ENCODE measurements at places on chromosomes 3 and 15. TPM values are rescaled to one million over a fixed set of nuclear protein-coding genes. Genes with fewer than 3 reads are reported as not detected.

DNA sequence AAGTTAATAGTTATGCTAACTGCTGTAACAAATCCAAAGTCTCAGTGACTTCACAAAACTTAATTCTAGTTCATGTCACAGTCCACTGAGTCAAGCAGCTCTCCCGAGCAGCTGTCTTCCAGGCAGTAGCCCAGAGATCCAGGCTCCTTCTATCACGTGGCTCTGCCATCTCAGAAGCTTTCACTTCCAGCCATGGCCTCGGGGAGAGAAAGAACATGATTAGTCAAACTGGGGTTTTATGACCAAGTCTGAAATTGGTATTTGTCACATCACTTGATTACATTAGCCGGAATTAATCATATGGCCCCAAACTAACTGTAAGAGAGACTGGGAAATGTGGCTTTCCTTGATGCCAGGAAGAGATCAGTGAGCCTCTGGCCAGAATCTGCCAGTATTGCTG, 70.2 kb upstream of the DGKG start:
- DNase-seq, result peak; percentile 78

DNA sequence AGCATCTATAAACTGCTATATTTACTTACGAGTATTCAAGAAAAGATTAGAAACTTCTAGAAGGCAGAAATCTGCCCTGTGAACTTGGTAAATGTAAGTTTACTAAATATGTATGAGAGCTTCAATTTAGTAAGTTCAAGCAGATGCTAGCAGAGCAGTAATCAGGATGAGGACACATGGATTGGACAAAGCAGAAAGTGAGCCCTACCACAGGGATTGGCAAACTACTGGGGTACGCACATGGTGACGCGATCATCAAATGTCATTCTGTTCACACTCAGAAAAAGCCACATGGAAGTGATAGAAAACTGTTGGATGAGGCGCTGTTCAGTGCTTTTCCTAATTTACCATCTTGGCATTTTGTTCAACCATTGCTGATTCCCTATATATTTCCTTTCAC, 360.2 kb upstream of the ZNF385D start:
- no peak for DNase-seq

- no peak for DNase-seq
These were observed 98.0 kb upstream of the SLC25A36 start for GRCh38 chr3:140843656-140844055.

DNA sequence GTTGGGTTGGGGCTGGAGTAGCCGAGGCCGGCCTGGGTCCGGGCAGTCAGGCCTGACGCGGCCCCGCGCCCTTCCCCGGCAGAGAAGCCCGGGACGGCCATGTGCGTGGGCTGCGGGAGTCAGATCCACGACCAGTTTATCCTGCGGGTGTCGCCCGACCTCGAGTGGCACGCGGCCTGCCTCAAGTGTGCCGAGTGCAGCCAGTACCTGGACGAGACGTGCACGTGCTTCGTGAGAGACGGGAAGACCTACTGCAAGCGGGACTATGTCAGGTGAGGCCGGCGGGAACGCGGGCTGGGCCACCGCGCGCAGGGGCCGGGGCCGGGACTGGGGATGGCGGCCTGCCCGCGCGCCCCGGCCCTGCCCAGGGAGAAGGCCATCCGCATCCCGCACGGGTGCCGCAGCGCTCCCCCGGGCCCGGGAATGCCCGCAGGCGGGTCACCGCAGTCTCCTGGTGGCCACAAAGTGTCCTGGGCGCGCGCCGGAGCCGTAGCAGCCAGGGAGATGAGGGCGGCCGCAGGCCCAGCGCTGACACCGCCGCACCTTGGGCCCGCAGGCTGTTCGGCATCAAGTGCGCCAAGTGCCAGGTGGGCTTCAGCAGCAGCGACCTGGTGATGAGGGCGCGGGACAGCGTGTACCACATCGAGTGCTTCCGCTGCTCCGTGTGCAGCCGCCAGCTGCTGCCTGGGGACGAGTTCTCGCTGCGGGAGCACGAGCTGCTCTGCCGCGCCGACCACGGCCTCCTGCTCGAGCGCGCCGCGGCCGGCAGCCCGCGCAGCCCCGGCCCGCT, 1.3 kb downstream of the ISL2 start:
- no peak for DNase-seq

GRCh38 chr3:42080453-42080872, 10.7 kb upstream of the TRAK1 start:
- DNase-seq, result peak; percentile 49

- DNase-seq, result no peak
These were observed 37.5 kb upstream of the CLRN1 start for GRCh38 chr3:151009981-151010380.

DNA sequence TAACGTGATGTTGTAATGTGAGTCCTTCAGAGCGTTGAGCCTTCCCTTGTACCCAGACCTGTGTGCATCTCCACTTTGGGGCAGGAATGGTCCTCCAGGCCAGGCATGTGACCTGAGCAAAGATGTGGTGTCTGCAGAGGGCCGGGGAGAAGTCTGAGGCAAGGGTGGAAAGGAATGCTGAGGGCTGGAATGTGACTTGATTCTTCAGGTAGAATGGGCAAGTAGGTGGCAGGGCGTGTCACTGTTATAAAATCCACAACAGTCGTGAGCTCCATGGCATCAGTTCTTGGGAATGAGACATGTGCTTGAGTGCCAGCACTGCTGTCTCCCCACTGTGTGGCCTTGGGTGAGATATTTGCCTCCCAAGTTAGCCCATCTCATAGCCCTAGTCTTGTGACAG, 24.0 kb upstream of the BSN start:
- DNase-seq, result peak; percentile 45

DNA sequence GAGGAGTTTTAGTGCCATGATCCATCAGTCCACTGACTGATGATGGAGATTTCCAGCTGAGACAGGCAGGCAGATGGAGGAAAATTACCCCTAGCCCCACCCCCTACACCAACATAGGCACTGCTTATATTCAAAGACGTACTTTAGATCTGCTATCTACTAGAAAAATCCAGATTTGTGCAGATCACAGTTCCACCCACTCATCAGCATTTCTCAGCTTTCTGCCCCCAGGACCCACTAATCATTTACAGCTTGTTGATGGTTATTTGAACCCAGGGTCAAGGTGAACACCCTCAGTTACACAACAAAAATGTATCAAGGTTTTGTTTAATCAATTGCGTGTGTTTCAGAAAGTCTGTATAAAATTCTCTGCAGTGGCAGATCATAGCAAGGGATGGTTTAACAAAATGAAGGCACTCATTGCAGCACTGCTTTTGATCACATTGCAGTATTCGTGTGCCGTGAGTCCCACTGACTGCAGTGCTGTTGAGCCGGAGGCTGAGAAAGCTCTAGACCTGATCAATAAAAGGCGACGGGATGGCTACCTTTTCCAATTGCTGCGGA, at the start of gene HRG:
HRG (plus strand) TSS at position 390 of the 564 bp plus-strand sequence; CDS start at position 408, 18 bp downstream.
- no peak for DNase-seq

DNA sequence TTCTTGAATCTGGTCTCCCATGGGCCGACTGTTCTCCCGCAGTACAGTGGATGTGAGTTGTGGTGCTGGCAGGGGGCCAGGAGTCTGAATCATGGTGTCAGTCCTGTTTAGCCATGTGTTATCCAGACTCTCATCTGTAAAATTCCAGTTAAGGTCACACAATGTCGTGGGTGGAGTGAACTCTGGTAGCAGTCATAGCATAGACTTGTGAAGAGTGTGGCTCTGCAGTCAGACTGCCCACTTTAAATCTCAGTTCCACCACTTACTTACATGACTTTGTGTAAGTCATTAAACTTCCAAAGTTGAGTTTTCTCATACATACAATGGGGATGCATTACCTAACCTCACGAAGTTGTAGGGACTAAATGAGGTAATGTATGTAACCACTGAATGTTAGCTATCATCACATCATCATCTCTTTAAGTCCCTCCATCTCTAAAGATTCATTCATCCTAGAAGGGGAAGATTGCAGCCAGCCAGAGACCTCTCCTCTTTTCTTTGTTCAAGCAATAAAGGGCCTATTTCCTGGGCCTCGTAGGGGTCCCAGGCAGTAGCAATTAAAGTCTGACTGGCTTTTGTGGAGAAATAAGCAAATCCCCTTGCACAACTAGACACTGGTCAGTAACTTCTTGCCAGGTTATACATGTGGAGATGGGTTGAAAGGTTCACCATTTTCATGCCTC, 93.9 kb downstream of the PCCB start:
- peak; percentile 56 for DNase-seq

DNA sequence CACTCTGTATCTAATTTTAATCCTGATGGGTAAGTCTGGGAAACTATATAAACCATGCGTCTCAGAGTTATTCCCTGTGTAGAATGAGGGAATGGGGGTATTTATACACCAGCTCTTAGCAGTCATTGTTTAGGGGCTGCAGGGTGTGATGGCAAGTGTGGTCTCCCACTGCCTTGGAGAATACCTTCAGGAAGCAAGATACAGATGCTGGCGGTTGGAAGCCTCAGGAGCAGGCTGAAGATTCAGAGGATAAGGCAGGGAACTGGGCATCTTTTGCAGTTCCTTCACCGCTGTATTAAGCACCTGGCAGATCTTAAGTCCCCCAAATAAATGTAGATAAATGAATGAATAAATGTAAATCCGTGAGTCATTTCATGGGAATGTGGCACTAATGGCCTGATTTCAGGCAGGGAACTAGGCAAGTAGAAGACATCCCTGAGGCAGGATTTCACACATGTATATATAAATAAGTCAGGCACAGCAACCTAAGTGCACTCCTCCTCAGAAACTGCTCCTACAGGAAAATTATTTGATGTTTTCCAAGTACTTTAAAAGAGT, 209.2 kb upstream of the GADL1 start:
- DNase-seq, result no peak

DNA sequence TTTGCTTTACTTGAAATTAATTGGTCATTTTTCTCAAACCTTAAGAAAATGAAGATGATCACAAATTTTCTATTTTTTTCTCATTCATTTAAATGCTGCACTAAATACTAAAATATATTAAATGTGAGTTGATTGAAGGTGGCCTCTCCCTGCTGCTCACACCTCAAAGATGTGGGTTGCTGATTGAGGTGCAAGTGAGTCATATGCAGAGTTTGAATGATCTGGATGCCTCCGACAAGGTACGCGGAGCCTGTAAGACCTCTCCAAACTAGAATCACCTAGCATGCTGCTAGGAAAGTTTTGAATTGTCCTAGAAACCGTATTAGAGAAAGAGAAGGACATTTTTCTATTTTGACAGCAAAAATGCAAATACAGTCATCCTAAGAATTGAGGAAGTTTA, 211.3 kb upstream of the FEZF2 start:
- DNase-seq, result no peak

DNA sequence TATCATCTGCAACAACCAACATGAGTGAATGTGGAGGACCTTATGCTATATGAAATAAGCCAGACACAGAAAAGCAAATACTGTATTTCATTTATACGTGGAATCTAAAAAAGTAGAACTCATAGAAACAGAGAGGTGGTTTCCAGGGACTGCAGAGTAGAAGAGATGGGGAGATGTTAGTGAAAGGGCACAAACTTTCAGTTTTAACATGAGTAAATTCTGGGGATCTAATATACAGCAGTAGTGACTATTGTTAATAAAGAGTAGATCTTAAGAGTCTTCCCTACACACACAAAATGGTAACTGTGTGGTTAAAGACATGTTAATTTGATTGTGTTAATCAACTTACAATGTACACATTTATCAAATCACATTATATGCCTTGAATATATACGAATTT, 20.9 kb upstream of the MELTF start:
- DNase-seq, result no peak

- no peak for DNase-seq
These were observed 95.4 kb downstream of the PLOD2 start for GRCh38 chr3:146065573-146066006.

DNA sequence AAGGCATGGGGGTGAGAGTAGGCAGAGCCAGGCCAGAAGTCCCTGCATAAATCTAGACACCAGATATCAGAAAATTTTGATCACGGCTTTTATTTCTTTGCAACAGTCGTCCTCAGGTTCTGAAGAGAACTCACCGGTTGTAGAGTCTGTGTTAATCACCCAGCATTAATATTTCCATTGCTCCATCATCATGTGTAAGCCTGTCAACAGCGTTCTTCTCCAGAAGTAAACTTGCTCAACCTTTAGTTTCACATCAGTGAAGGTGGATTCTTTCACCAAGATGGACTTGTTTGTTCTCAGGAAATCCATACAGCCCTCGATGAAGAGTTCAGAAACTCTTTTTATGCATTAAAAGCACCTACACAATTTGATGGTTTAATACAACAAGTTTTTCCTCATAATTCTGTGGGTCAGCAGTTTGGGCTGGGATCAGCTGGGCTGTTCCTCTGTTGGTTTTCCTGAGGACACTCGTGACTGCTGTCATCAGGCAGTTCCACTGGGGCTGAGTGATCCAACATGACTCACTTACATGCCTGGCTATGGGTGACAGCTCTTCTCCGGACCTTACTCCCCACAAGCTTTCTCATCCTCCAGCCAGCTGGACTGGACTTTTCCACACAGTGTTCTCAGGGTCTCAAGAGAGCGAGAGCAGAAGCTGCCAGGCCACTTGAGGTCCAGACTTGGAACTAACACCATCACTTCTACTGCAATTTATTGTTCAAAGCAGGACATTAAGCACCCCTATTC, 303.4 kb downstream of the ZNF621 start:
- peak; percentile 82 for DNase-seq

DNA sequence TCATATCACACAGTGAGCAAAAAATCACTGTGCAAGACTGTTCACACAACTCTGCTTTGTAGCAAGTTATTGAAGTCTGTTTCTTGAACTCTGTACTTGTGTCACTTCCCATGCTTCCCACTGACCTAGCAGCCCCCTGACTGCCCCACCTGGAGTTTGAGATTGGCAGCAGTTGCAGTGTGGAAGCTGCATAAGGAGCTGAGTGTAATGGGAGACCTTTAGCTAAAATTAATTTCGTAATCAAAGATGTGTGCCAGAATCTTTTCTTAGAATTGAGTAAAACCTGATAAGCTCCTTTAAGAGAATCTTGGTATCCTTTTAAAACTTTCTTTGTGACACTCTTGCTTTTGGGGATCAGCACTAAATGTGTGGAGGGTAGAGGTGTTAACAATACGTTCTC, 42.8 kb downstream of the NKIRAS1 start:
- no peak for DNase-seq

DNA sequence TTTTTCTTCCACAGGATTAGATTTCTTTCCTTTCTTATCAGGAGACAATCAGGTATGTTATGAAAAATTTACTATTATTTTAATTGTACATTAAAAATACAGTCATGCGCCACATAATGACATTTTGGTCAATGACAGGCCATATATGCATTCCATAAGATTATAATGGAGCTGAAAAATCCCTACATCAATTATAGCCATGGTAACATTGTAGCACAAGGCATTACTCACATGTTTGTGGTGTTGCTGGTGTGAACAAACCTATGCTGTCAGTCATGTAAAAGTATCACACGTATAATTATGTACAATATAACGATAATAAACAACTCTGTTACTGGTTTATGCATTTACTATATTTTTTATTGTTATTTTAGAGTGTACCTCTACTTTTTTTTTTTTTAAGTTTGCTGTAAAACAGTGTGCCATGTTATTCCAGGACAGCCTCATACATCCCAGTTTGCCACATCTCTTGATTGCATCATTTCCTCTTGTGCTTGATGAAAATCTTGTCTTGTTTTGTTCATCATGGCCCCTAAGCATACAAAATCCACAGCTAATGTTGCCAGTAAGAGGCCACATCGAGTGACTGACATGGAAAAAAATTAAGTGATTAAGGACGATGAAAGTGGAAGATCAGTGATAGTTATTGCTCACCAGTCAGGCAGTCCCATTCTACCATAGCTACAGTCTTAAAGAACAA, 21.4 kb downstream of the CALML4 start:
- DNase-seq, result no peak

Gene UQCC5
- total RNA-seq, result 34.3 TPM

Gene LDHAL6B
- total RNA-seq, result not detected

Gene SLC28A2
- total RNA-seq, result not detected

Gene CHDH
- total RNA-seq, result 14.7 TPM

Gene KNG1
- not detected for total RNA-seq

Gene AMIGO3
- total RNA-seq, result 2.8 TPM

Gene EXD1
- total RNA-seq, result not detected

Gene PCSK6
- total RNA-seq, result 4.0 TPM

Gene PLA2G4E
- total RNA-seq, result not detected

Data from thyroid gland (tissue), 4 donors.